ENCODE measurements at places on chromosomes 5 and 9.

GRCh38 chr5:132663771-132664695 is 6.1 kb downstream of the IL13 start:
- DNase-seq, result no peak

DNA sequence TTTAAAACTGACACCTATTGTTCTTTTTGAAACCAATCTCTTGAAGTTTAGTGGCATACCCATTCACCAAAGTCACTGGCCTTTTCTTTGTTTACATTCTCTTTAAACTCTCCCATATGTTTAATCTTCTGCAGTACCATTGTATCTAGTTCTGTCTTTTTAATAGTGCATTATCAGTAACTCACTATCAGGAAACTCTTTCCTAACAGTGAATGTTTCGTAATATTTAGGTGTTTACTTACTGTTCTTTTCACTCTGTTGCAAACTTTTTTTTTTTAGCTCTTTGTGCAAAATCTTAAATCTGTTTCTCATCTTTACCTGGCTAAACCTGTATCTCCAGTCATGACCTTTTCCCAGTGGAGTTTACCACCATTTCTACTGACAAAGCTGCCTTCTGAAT is 17.2 kb downstream of the SMAD5 start:
- no peak for DNase-seq

DNA sequence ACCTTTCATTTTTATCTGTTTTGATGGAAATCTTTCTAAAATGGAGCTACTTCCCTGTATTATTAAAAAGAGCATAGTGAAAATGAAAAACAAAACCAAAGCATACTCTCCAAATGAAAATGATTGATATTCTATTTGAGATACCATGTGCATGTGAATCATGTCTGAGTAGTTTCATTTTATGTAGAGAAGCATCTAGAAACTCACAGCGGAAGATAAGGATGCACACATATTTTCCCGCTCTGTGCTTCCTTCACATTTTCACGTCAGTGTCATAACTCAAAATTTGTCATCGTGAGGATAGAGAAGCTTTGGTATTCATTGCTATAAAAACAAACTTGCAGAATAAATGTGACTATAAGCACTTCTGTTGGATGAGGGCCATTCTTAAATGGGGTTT is 34.0 kb upstream of the CLINT1 start:
- DNase-seq, result no peak

- DNase-seq, result no peak
These were observed 215.2 kb upstream of the PTGER4 start for GRCh38 chr5:40464511-40464910.

- no peak for DNase-seq
These were observed 192.6 kb upstream of the MSX2 start for GRCh38 chr5:174531782-174532191.

GRCh38 chr5:40743771-40744170 is 12.0 kb downstream of the TTC33 start:
- DNase-seq, result no peak

GRCh38 chr9:104885818-104886709 is 41.9 kb downstream of the ABCA1 start:
- no peak for DNase-seq

Measured in activated CD8-positive, alpha-beta memory T cell treated with anti-CD3 and anti-CD28 coated beads for 1 hour (primary cell).